ENCODE measurements at places on chromosomes 7 and 10.

DNA sequence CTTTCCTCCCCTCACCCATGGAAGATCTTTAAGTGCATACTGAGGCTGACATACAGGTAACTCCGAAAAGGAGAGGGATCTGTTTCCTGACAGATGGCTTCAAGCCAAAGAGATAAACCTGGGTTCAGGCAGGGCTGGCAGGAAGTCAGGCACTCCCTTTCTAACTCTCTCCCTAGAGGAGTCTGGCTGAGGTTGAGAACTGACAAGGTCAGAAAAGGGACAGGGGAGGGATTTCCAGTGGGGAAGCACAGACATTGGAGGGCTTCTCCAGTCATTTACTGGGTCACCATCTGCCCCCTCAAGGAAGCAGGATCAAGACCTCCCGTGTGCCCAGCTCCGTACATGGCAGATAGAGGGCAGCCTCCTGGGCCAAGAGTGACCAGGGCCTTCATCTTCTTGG lies 31.6 kb downstream of the TLX1 start:
- DNase-seq: no peak

DNA sequence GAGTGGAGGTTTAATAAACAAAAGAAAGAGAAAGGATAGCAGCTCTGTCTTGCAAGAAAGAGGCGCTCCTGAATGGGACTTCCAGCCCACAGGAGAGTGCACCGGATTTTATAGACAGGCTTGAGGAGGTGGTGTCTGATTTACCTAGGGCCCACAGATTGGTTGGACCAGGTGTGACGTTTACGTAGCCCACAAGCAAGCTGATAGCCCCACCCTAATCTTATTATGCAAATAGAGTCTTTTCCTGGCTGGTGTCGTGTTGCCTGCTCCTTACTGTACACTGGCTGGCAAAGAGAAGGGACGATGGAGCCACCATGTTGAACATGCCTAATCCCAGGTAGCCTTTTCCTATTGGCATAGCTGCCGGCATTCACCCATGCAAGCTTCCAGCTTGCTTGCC lies 319.7 kb upstream of the POM121L12 start:
- no peak for DNase-seq

DNA sequence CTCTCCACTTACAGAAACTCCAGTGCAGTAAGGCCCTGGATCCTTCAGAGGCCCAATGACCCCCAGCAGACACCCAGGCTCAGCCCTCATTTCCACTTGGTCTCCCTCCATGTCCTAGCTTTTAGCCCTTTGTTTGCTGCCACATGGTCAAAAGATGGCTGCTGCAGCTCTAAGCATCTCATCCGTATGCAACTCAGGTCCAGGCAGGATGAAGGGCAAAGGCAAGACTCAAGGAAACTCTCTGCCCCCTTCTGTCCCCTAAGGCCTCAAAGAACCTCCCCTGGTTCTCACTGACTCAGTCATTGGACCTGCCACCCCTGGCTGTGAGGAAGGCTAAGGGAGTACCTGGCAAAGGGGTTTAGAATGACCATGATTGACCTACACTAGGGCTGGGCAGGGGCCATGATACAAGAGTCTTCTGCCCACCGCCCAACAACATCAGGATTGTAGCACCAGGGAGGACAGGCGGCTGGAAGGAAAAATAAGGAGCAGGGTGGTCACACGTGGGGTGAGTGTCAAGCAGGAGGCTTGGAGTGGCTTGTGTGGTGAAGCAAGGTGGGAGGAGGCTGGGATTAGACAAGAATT lies 303.8 kb upstream of the ZMIZ1 start:
- DNase-seq: no peak

GRCh38 chr10:131554821-131555220 lies 243.3 kb upstream of the TCERG1L start:
- DNase-seq: no peak

GRCh38 chr10:47223236-47223635 lies 76.8 kb upstream of the GDF10 start:
- DNase-seq: no peak

- no peak for DNase-seq
These were observed 52.6 kb downstream of the ARHGAP21 start for GRCh38 chr10:24670964-24671670.

DNA sequence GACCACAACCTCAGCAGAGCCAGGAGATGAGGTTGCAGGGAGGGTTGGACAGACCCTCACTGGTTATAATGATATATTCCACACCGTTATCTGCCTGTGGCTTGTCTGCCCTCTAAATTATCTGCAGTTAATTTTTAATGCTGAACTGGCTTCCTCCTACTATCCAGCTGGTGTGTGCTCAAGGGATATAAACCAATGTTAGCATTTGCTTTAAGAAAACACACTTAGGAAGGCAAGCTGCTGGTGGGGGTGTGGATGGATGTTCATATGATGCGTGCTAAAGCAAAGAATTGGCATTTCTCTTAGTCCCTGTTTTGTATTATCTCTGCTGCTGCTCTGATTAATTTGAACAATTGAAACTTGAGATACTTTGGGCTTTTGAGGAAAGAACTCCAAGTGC lies 132.2 kb upstream of the NPVF start:
- no peak for DNase-seq

DNA sequence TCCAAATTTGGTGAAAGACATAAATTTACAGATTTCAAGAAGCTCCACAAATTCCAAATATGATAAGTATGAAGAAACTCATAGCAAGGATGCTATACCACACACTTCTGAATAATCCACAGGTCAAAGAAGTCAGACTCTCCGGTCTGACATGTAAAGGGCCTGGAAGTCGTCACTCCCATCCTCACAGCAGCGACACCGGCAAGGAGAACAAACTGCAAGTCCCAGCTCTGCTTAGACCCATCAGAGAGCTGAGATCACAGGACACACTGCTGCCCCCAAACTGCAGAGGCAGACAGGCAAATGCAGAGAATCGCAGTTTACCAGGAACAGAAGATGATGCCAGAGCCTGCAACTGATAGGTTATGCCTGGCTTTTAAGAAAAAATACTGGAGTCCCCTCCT lies 62.0 kb downstream of the AMZ1 start:
- no peak for DNase-seq

- no peak for DNase-seq
These were observed 138.7 kb downstream of the SLC25A13 start for GRCh38 chr7:96183163-96183670.

DNA sequence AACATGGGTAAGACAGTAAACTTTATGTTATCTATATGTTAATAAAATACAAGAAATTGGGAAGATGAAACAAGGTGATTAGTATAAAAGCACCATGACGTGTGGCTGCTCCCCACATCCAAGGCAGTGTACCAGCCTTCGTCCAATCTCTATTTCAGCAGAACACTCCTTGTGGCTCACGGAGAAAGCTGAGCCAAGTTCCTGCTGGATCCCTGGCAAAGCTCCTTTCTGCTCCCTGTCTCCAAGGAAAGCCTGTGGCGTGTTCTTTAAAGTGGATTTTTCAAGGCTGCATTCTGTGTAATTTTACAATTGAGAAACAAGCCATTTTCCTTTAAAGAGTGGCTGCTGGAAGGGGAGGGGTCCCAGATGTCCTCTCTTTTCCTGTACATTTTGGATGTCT lies 467.3 kb downstream of the PTPRN2 start:
- DNase-seq: no peak

GRCh38 chr10:49298983-49299815 lies at the start of gene C10orf71:
C10orf71 (plus strand) TSS chr10:49299170; CDS start chr10:49322546, 23,376 bp downstream.
- no peak for DNase-seq

DNA sequence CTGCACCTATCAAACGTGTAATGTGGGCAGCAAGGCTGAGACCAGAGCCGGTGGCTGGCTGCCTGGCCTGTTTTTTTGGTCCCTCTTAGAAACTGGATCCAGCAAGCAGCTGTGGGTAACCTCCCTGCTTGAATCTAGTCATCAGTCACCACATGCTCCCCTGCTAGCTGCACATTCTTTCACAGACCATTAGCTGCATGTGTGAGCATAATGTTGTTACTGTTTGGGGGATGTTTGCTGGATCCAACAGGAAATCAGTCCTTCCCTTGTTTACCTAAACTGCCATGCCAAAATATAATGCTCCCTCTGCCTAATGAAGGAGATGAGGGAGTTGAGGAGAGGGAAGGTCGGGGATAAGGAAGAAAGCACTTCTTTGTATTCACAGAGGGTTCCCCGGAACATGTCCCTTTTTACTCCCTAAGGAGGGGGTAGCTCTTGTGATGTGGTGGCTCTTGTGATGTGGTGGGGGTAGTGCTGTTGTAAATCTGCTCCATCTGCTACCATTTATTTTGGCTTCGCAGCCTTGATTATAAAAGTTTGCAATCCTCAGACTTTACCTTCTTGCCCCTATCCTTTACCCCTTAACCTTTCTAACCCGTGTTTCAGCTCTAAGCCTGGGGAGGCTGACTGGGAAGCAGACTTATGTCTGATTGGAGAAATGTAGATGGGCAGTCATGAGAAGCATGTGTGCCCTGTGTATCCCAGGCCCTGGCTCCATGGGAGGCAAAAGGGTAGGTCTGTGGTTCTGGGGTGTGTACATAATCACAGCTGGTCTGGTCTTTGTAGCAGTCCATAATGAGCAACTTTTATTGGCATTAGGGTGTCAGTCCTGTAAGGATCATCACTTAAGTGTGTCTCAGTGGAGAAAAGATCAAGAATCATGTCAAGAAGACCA lies 20.8 kb downstream of the LOXL4 start:
- peak; percentile 80 for DNase-seq

Data from fibroblast of skin of right biceps (primary cell).